ENCODE measurements at places on chromosomes 7 and 10.

DNA sequence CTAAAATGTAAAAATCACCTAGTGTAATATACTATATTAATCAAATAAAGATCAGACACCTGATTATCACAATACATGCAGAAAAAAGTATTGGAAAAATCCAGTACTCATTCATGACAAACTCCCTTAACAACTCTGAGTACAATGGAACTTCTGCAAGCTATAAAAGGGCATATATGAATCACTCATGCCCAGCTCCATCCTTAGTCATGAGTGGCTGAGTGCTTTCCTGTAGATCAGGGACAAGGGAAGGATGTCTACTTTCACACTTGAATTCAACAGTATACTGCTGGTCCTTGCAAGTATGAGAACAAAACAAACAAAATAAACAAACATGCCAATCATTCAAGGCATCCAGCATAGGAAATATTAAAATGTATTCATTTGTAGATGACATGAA is 116.5 kb downstream of the ADARB2 start:
- no peak for DNase-seq

DNA sequence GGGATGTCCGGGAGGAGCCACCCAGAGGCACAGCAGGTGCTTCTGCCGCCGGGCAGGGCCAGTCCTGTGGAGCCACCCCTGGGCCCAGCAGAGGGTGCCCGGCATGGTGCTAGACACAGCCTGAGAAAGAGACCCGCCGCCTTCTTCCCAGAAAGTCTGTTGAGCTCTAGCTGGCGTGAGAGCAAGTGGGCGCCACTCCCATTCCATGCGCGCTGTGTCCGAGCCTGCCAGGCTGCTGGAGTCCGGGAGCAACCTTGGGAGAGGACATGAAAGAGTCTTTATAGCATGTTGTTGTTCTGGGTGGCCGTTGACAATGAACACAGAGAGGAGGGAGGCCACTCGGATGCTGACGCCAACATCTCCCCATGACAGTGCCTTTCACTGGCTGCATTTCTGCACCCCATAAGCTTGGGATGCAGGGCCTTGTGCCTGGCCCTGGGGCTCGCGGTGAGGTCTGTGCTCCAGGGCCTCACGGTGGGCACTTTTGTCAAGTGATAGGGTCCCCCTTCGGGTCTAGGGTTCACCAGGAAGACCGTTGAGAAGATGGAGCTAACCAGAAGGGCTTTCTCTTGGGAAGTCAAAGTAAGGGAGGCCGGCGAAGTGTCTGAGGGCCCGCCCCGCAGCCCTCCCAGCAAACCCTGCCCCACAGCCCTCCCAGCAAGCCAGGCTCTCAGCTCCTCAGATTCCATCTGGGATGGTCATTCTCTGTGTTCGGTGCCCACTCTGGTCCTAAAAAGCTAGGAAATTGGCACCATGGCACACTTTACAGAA is 47.3 kb downstream of the NKX6-2 start:
- no peak for DNase-seq

GRCh38 chr10:58662314-58662713 is 149.6 kb downstream of the BICC1 start:
- DNase-seq: no peak

- no peak for DNase-seq
These were observed 28.6 kb upstream of the LAMB4 start for GRCh38 chr7:108158776-108159175.

DNA sequence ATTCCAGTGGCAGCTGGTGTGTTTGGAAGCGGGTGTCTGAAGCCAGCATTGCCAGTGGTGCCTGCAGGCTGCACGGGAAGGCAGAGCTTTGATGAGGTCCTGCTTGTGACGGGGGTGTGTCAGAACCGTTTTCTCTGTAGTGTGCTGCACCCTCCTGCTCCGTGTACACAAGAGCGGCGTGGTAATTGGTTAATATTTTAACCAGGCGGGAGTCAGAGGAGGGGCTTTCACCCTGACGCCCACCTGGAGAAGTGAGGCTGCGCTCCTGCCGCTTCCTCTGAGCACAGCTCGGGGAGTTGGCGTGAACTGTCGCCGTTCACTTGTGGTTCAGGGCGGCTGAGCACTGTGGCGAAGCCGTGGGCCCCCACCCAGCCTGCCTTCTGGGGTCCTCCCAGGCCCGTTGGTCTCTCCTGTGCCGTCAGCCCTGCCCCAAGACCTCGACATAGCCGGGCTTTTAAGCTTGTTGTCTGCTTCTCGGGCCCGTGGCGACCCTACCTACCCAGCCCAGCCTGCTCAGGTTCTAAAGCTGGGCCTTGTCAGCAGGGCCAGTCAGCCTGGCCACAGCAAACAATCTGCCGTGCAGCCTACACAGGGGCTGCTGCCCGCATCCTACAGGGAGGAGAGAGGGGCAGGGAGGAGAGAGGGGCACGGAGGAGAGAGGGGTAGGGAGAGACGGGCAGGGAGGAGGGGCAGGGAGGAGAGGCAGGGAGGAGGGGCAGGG is 11.6 kb downstream of the NKX6-2 start:
- DNase-seq: no peak

DNA sequence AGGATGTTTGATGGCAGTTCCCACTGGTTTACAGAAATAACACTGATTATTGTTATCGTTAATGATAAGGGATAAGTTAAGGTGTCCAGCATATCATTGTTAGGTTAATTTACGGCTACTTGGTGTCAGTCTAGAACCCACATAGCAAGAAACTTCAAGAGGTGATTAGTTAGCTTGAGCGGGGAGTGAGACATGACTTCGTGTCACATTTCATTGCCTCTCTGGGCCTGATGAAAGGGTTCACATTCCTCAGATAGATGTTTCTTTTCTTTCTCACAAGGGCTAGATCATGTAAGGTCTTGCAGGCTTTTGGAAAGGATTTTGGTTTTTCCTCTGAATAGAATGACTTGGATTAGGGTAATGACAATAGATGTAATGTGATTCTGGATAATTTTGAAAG is 26.7 kb downstream of the WAC start:
- no peak for DNase-seq

- no peak for DNase-seq
These were observed 22.0 kb upstream of the ANLN start for GRCh38 chr7:36367561-36368077.

GRCh38 chr10:70993051-70993450 is 104.7 kb upstream of the PCBD1 start:
- no peak for DNase-seq

GRCh38 chr7:2585446-2585845 is 26.7 kb downstream of the IQCE start:
- no peak for DNase-seq

GRCh38 chr7:41917-42565 is 150.3 kb upstream of the FAM20C start:
- DNase-seq: no peak

DNA sequence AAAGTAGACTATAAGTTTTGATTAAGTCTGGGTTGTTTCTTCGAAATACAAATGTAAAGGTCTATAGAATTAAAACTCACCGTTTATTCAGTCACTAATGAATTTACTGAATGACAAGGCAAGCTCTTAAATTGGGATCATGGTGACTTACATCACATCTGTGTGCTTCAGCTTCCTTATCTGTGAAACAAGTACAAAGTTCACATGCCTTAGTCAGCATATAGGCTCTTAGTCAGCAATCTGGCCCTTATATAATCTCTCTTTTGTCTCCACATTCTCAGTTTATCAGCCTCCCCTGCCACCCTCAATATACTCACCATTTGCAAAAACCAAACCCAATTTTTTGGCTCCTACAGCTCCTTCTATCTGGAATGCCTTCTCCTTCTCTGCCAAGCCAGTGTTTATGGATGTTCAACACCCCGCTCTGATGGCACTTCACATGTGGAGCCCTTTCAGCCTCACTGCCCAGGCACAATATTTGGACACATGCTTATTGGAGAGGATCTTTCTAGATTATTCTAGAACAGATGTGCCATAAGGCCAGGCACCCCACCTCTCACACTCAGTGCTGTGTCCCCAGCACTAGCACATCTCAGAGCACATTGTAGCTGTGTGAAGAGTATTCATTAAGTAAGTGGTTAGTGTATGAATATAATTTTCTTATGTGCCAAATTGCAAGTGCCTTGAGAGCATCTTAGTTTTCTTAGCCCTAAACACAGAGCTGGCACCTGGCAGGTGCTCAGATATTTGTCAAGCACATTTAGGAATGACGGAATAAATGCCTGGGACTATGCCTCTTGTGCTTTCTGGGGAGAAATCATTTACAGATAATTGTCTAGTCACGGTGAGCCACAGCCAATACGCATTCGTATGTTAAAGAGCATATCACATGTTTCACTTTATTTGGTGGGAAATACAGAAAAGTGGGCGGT is 9.8 kb upstream of the LAMB1 start:
- no peak for DNase-seq

- no peak for DNase-seq
These were observed 16.0 kb downstream of the GIMAP8 start for GRCh38 chr7:150466477-150466876.

- DNase-seq: no peak
These were observed 33.9 kb downstream of the CCM2 start for GRCh38 chr7:45033931-45034290.

DNA sequence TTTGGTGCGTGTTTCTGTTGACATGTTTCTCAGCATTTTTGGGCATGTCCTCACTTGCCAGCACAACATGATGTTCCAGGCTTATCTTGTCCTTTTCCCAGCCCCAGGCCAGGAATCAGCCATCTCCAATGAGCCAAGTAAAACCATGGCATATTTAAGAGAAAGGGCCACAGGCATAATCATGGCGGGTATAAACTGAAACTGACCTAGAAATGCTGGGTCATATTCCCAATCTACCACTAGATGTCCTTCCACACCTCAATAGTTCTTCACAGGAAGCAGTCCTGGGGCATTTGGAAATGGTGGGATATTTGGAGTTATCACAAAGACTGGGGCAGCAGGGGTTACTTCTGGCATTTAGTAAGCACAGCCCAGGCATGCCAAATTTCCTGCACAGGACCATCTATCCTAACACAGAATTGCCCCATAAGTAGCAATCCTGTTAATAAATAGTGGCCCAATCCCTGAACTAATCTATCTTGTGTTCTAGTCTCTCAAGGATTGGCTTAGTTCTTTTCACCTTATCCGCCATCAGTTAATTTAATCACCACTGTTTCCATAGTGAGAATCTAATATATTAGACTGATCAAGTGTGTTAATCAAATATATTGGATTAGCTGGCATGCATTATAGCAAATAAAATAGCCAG is 101.6 kb downstream of the NPSR1 start:
- no peak for DNase-seq

GRCh38 chr7:77242068-77242467 is 42.4 kb upstream of the FGL2 start:
- no peak for DNase-seq

- DNase-seq: no peak
These were observed 8.7 kb downstream of the ZKSCAN1 start for GRCh38 chr7:100024020-100024619.

DNA sequence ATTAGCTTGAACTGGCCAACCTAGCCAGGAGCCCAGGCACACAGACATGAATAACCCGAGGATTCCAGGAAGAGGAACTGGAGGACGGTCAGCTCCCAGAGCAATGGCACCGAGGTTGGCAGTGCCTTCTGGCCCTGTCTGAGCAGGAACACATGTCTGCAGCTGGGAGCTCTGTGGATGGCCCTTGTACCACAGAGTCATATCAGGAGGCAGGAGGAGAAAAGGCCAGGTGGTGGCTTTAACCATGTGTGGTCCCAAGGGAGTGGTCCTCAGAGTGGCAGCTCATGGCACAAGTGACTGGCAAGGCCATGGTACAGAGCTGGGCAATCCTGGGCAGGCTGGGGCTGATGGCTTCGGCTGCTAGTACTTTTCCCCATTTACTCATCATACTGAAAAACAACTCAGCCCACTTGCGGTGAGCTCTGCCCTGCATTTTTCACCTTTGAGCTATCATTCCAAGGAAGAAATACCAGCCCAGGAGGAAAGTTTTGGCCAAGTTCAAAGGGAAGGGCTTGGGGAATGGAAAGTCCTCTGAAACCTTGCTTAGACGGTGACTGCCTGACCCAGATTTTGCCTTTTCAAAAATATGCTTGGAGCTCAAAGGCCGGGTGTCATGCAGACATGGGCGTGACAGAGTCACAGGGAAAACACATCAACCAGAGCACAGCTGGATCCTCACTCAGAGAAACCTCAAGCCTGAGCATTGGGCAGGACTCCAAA is 25.7 kb upstream of the LOXL4 start:
- no peak for DNase-seq

- no peak for DNase-seq
These were observed 112.8 kb downstream of the CDK14 start for GRCh38 chr7:90708841-90709317.

DNA sequence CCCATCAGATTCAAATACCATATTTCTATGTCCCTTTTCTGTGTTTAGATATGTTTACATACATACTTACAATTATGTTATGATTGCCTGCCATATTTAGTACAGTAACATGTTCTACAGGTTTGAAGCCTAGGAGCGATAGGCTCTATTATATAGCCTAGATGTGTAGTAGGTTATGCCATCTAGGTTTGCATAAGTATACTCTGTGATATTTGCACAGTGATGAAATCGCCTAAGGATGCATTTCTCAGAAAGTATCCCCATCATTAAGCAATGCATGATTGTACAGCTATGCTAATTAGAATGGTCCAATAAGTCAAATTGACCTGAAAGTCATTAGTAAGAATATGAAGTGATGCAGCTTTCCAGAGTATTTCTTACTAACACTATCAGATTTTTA is 1171.7 kb upstream of the LRRTM3 start:
- DNase-seq: no peak

GRCh38 chr7:19051767-19052375 is 65.6 kb downstream of the TWIST1 start:
- DNase-seq: no peak

DNA sequence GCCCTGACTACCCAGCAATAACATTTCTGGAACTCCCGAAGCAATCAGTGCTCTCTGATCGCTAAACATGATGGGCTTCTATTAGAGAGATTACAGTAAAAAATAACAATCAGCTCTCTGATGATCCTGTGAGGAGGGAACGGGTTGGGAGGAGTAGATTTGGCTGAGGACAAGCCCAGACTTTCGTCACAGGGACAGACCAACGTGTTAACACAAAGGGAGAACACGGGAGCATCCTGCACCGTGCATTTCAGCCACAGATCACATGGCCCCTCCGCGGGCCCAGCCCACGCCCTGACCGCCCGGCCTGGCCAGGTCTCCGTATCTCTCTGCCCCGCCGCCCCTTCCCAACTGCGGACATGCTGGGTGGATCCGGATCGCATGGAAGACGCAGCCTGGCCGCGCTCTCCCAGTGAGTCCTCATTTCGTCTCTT is 95.0 kb upstream of the AGBL3 start:
- DNase-seq: no peak
